Common myeloid progenitor, CD34-positive (primary cell): ENCODE measurements at places on chromosomes 6 and 20.

- DNase-seq, result no peak
Observed at GRCh38 chr20:11807054-11808048, 110.3 kb upstream of the BTBD3 start.

- DNase-seq, result peak; percentile 46
Observed at GRCh38 chr20:35616465-35617396, 1.1 kb downstream of the SPAG4 start.

- DNase-seq, result no peak
Observed at GRCh38 chr6:84358581-84358980, 131.1 kb upstream of the CEP162 start.

- DNase-seq, result no peak
Observed at GRCh38 chr6:163291622-163292021, 122.9 kb upstream of the QKI start.

DNA sequence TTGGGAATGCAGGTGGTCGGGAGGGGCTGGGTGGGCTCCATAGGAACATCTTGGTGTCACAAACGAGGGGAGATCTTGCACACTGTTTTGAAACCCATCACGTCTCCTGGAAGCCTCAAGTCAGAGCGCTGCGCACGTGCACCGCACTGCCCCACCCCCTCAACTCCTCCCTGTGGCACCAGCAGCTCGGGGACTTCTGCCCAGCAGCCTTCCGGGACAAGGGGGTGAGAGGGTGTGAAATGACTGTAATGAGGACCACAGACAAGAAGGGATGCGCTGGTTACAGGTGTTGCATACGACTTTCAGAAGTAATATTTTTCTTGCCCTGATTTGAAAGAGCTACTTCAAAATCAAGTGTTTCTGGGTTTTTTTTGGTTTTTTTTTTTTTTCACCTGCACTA, 60.3 kb downstream of the FOXC1 start:
- no peak for DNase-seq

DNA sequence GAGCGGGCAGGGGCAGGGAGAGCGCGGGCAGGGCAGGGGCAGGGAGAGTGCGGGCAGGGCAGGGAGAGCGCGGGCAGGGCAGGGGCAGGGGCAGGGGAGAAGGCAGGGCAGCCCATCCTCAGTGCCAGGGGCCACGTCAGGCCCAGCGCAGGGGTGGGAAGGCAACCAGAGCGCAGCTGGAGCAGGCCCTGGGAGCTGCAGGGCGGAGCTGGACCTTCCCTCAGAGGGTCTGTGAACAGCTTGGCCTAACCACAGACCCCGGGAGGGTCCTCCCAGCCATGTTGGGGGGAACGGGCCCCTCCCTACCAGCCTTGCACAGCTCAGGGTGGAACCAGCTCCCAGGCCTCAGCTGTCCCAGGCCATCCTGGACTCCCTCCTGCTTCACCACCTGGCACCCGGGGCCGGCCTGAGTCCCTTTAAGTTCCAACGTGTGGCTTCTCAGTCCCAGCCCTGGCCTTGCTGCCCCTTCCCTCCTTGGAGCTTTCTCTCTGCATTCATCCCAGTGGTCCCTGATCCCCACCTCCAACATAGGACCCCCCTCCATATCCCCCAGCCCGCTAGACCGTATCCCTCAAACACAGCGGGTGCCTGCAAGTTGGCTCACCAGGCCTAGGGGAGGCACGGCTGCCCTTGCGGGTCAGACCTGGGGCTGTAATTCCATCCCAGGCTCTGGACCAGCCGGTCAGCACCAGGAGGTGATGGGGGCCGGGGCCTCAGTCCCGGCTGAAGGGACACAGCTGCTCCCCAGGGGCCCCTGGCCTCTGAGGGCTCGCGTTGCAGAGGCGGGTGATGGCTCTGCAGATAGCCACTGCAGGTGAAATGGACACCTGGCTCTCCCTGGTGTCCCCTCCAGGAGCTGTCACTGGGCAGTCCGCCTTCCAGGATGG, 5.6 kb upstream of the ZBTB46 start:
- DNase-seq, result no peak
